ENCODE measurements at places on chromosomes 11 and 22.

GRCh38 chr11:62879235-62879978, 1.3 kb upstream of the SLC3A2 start:
- no peak for DNase-seq

DNA sequence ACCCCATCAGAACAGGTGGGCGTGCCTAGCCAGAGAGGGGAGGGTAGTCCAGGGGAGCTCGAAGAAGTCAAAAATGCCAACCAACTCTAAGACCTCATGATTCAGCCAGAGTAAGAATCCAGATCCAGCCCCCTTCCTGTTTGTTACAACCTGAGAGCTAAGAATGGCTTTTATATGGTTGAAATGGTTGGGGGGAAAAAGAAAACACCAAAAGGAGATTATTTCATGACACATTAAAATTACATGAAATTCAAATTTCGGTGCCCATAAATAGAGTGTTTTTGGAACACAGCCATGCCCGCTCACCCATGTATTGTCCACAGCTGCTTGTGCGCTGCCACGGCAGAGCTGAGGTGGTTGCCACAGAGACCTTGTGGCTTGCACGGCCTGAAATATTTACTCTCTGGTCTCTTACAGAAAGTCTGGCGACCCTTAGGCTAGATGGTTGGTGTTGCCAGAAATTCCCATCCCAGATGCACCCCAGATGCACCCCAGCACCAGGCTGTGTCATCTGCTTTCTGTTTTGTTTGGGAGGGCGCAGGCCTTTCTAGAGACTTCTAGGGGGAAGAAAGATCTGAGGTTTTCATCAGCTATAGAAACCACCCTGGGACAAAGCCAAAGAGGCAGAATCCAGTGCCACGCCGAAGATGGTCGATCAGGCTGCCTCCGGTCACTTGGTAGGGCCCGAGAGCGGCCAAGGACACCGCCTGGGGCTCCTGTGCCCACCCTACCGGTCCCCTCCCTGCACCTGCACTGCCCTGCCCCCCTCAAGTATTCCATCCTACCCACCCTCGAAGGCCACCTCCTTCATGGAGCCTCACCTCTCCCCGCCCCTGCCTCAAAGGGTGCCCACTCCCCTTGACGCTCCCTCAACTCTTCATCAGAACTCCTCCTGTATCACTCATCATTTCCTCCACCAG, 80.2 kb downstream of the DSCAML1 start:
- no peak for DNase-seq

- DNase-seq, result no peak
Observed at GRCh38 chr11:101617735-101618332, 34.0 kb upstream of the TRPC6 start.

- no peak for DNase-seq
Observed at GRCh38 chr11:101817581-101817980, 97.2 kb upstream of the CEP126 start.

DNA sequence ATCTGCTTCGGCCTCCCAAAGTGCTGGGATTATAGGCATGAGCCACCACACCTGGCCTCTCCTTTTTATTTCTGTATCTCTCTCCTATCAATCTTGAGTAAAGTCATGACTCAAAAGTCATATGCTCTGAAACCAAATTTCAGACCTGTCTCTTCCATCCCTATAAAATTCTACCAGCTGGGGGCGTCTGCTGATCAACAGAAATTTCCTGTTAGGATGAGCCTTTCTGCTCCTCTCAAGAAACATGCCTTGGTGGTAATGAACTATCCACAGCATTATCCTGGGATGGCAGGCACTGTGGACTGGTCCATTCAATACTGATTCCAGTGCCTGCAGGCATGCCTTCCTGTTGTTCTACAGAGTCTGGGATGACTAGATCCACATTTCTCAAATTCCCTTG, 472.6 kb downstream of the NELL1 start:
- DNase-seq, result peak; percentile 3
